ENCODE measurements at places on chromosomes 11 and 22. TPM values are rescaled to one million over a fixed set of nuclear protein-coding genes. Genes with fewer than 3 reads are reported as not detected.

Gene LMO1
- not detected for total RNA-seq

Gene WT1
- total RNA-seq = not detected

Gene GRK3
- 2.3 TPM for total RNA-seq

Gene ANGPTL5
- 0.12 TPM for total RNA-seq

Gene ANO1
- 25.6 TPM for total RNA-seq

Gene GGTLC2
- not detected for total RNA-seq

Gene C11orf91
- total RNA-seq = not detected

Gene OR2AG2
- total RNA-seq = 0.11 TPM

Gene DENND6B
- 4.7 TPM for total RNA-seq

Gene OR8A1
- total RNA-seq = not detected

Gene OTOG
- total RNA-seq = not detected

Gene VSTM5
- total RNA-seq = 1.1 TPM

Gene TMEM191B
- total RNA-seq = 2.1 TPM

Gene FAR1
- 99.5 TPM for total RNA-seq

Gene GRM5
- not detected for total RNA-seq

Gene TMPRSS13
- total RNA-seq = 0.87 TPM

Gene XKR3
- total RNA-seq = not detected

Gene TUB
- total RNA-seq = 2.2 TPM

Gene TRIM66
- total RNA-seq = 9.9 TPM

Gene CABP4
- 2.0 TPM for total RNA-seq

Gene TEX12
- 0.39 TPM for total RNA-seq

Gene PARVB
- total RNA-seq = 13.5 TPM

Gene RTCB
- 117 TPM for total RNA-seq

Gene MS4A3
- not detected for total RNA-seq

Gene IGHMBP2
- 17.5 TPM for total RNA-seq

Gene SAA1
- total RNA-seq = 3.1 TPM

Gene MMP27
- total RNA-seq = not detected

Gene RGL4
- not detected for total RNA-seq

Gene FSHB
- not detected for total RNA-seq

Gene EXPH5
- total RNA-seq = 51.8 TPM

Gene INPP5J
- total RNA-seq = 26.3 TPM

Gene CCND1
- total RNA-seq = 83.5 TPM

Gene TPBGL
- not detected for total RNA-seq

Gene ANO9
- total RNA-seq = 141 TPM

Gene RHOD
- 9.7 TPM for total RNA-seq

Gene SLC22A12
- not detected for total RNA-seq

Gene CRYBB3
- total RNA-seq = 2.1 TPM

Gene GLB1L3
- not detected for total RNA-seq

Gene FAM227A
- total RNA-seq = 0.82 TPM

Gene APOA1
- total RNA-seq = not detected

Gene ROBO4
- total RNA-seq = 4.8 TPM

Gene TRMT112
- 60.6 TPM for total RNA-seq

Gene AQP11
- 4.0 TPM for total RNA-seq

Gene PPP2R1B
- 45.3 TPM for total RNA-seq

Gene DNAJB7
- total RNA-seq = 0.47 TPM

Gene SMC1B
- total RNA-seq = not detected

Gene SLC22A25
- not detected for total RNA-seq

Gene OR5AL1
- total RNA-seq = not detected

Gene MAJIN
- not detected for total RNA-seq

Gene ANO5
- total RNA-seq = 12.0 TPM

Gene ANKRD13D
- total RNA-seq = 26.9 TPM

Gene OR52N4
- total RNA-seq = not detected

Gene CLDN5
- 27.7 TPM for total RNA-seq

Gene POU2AF1
- total RNA-seq = 10.2 TPM

Gene GRIK4
- 0.15 TPM for total RNA-seq

Gene ETS1
- total RNA-seq = 38.0 TPM

Gene FAM180B
- not detected for total RNA-seq

Gene TMEM45B
- 343 TPM for total RNA-seq

Gene ENDOD1
- total RNA-seq = 98.9 TPM
